ENCODE measurements at places on chromosomes 7 and 10.

DNA sequence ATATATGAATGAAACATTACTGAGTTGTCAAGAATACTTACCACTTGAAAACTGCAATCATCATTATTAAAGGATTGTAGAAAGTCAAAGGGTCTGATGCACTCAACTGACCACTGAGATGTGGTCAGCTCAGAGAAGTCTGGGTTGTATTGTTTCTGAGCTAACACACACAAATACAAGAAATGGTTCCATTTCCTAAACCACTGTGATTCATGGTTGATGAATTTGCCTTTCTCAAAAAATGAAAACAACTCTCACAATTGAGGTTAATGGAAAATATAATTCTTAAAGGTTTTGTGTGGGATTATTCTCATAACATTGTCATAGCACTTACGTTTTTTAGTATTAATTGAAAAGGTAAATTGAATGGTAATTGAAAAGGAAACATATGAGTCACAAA, 45.6 kb upstream of the TAS2R16 start:
- no peak for DNase-seq

- DNase-seq, result no peak
Observed at GRCh38 chr7:6160191-6160623, 112.2 kb downstream of the CYTH3 start.

- DNase-seq, result no peak
Observed at GRCh38 chr7:22141355-22141754, 195.7 kb upstream of the CDCA7L start.

DNA sequence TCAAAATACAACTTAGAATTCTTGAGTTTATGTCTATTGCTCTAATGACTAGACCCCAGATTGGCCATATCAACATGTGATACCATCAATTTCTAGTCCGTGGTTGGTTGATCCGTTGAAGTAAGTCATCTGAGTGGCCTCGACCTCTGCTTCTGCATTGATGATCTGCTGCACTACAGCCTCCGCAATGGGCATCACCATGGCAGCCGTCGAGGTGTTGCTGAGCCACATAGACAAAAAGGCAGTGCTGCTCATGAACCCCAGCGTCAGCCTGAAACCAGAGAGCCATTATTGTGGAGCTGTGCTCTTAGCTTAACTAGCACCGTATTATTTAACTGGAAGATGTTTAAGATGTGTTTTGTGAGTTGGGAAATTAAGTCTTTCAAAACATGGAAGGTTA, 30.7 kb downstream of the SLC13A1 start:
- no peak for DNase-seq

GRCh38 chr10:21634599-21635365, 100.8 kb downstream of the MLLT10 start:
- DNase-seq, result no peak

GRCh38 chr7:143049362-143049761, 2.8 kb upstream of the OR6V1 start:
- DNase-seq, result no peak

DNA sequence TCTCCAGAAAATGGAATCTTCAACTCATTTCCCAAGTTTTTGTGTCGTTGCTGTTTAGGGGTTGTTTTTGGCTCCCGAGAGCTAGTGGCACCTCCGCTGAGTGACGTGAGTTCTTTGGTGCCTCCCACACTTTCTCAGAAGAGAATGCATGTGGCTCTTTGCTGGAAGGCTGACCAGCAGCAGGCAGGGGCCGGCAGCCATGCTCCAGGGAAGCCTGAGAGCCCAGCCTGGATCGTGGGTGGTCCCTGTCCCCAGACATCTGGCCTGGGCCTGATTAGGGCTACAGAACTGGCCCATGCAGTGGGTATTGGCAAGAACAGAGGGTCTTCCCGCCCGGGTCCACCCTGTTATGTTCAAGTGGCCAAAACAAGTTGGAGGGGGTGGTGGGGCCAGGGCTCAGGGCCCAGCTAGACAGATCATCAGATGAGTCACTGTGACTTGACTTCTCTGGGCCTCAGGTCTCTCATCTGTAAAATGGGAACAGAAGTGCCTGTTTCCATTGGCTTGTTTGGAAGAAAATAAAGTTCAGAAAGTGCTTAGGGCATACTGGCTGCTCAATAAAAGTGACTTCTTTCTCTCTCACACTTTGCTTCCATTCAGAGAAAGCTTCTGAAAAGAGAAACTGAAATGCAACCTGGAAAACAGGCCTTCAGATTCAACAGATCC, 83.1 kb downstream of the STRA8 start:
- no peak for DNase-seq

All from hypothalamus (tissue), 51 donors.